ENCODE measurements at places on chromosomes 2 and 18.

GRCh38 chr2:20198001-20198400 is 26.9 kb downstream of the SDC1 start:
- DNase-seq = peak; percentile 51

GRCh38 chr2:12167525-12168317 is 421.3 kb downstream of the LPIN1 start:
- no peak for DNase-seq

- no peak for DNase-seq
Observed at GRCh38 chr18:50727721-50728471, 91.9 kb downstream of the MRO start.

- DNase-seq = no peak
Observed at GRCh38 chr18:50679056-50679455, 119.2 kb downstream of the MAPK4 start.

- DNase-seq = no peak
Observed at GRCh38 chr2:177612659-177613058, 220.1 kb downstream of the AGPS start.

DNA sequence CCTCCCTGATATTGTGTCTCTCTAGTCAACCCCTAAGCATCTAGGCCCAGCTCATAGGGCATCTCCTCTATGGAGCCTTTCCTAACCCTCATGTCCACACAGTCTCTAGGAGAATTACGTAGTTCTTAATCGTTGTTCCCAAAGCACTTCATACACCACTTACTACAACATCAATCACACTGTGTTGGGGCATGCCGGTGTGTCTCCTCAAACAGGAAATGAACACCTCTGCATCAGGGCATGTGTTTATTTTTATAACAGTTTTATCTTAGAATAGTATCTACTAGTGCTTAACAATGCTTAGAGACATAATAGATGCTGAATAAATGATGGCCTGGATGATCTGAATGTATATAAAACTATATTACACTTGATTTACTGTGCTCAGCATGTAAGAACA is 19.7 kb downstream of the CYP1B1 start:
- no peak for DNase-seq

DNA sequence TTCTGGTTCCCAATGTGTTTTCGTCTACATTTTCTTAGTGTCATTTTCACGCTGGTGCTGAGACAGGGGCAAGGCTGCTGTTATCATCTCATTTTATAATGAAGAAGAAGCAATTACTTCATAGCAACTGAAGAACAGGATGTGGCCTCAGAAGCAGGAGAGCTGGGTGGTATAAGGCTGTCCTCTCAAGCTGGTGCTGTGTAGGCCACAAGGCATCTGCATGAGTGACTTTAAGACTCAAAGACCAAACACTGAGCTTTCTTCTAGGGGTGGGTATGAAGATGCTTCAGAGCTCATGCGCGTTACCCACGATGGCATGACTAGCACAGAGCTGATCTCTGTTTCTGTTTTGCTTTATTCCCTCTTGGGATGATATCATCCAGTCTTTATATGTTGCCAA is 7.3 kb downstream of the IL36G start:
- DNase-seq = no peak

GRCh38 chr2:119190321-119191111 is 32.0 kb upstream of the C1QL2 start:
- no peak for DNase-seq

GRCh38 chr2:29323961-29324360 is 208.7 kb downstream of the CLIP4 start:
- DNase-seq = no peak

GRCh38 chr2:23926290-23926749 is 603 bp downstream of the ATAD2B start:
- DNase-seq = peak; percentile 82

DNA sequence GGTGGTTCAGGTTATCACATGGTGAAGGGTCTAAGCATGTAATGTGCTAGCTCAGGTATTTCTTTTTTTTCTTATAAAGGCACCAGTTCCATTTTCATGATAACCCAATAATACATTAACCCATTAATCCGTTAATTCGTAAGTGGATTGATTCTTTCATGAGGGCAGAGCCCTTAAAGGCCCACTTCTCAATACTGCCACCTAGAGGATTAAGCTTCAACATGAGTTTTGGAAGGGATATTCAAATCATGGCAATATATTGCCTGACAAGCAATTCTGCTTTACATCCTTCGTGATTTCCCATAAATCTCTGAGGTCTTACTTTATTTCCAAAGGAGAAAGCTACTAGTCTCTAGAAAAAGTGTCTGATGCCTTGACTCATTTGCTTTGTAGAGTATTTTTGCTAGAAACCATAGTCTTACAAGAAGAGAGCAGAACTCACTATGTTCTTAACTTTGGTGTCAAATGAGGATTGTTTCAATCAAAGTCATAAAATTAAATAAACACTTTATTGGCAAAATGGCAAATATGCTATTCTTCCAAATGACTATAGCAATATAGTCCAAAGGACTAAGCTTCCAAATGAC is 271.3 kb downstream of the KCNS3 start:
- DNase-seq = no peak

- no peak for DNase-seq
Observed at GRCh38 chr2:219748671-219749570, 121.5 kb downstream of the SLC4A3 start.

DNA sequence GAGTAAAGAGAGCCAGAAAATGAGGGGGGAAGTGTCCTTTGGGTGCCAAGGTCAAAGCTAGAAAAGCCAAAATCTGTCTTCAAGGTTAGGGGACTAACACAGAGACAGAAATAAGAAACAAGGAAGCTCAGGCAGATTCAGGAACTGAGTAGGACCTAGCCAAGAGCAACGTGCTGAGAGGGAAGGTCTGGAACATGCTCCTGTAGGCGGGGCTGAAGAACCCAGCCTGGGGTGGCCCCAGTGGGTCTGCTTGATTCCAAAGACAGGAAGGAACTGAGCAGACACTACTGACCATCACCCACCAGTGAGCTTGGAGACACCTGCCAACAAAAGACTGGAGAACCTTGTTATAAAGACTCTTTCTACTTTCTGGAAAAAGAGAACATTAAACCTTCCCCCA is 105.1 kb downstream of the SP3 start:
- no peak for DNase-seq

DNA sequence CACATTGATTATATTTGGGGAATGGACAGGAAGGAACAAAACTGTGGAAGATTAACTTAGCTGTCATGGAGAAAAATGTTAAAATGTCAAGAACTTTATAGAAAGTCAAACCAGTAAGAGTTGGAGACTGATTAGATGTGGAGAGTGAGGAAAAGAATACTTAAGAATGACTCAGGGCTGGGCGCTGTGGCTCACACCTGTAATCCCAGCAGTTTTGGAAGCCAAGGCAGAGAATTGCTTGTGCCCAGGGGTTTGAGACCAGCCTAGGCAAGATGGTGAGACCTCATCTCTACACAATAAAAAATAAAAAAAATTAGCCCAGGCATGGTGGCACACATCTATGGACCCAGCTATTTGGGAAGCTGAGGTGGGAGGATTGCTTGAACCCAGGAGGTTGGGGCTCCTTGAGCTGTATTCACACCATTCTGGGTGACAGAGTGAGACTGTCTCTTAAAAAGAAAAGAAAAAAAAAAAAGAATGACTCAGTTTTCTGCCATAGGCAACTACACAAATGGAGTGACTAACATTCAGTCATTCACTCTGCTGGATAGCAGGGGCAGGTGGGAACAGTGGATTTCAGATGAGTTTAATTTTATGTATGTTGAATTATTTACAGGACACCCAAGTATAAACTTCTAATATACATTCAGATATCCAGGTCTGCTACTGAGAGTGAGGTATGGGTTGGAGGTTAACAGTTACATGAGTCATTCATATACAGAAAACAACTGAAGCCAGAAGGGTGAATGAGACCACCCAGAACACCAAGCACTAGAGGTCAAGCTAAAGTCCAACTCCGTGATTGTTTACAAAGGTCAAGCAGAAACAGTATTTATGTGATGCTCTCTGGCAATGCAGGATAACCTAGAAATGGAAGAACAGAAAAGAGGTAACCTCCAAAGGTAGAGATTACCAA is 33.9 kb downstream of the ORC2 start:
- DNase-seq = no peak

GRCh38 chr18:25853691-25854433 is 236.6 kb downstream of the SS18 start:
- no peak for DNase-seq

DNA sequence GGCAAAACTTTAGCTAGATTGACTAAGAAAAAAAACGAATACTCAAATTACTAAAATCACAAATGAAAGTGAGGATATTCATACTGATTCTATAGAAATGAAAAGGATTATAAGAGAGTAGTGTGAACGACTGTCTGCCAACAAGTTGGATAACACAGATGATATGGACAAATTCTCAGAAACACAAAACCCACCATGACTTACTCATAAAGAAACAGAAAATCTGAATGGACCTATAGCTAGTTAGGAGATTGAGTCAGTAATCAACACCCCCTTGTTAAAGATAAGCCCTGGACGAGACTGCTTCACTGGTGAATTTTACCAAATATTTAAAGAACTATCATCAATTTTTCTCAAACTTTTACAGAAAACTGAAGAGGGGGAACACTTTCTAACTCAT is 108.8 kb upstream of the TMEM200C start:
- no peak for DNase-seq

DNA sequence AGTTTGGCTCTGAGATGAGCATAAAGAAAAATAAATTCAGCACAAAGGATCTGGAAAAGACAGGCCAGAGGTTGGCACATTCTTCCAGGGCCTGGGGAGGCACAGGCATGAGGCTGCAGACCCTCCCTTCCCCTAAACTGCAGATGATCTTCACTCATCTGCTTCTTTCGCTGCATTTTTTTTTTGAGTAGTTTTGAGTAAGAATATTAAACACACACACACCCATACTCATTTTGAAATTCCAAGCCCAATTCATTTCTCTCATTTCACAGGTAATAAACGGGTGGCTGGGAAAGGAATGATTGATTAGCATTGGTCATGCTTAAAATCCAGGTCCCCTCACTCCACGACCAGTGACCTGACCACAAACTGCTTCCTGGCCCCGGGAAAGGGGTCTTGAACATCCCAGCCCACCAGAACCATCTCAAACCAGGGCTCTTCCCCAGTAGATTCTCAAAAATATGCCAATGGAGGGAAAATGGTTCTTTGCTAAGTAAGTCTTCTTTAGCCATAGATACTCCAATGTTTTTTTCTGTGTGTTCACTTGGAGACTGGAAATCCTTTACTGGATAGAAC is 219.6 kb downstream of the ANAPC1 start:
- DNase-seq = no peak

DNA sequence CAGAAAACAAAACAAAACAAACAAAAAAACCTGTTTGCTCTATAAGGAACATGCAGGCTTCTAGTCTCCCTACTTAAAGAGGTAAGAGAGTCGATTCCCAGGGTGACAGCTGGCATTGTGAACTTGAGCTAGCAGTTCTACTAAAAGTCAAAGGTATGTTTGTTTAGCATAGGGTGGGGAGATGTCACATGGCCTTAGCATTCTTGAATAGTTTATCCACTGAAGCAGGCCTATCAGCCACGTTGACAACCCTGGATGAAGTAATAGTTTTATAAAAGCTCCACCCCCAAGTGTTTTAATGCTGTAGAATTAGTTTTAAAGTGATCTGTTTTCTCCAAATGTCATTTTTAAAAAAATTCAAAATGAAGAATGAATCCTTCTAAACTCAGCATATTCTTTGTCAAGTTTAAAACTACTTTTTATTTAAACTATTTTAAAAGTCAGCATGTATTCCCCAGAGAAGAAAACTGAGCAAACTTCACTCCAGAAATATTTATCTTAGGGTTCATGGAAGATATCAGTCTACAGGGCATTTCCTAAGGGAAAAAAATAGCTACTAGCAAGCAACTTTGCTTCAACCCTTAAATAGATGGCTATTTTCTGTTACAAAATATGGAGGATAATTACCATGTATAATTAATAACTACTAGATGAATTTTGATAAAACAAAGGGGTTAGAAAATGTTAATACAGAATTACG is 1.7 kb downstream of the MYOM1 start:
- no peak for DNase-seq

DNA sequence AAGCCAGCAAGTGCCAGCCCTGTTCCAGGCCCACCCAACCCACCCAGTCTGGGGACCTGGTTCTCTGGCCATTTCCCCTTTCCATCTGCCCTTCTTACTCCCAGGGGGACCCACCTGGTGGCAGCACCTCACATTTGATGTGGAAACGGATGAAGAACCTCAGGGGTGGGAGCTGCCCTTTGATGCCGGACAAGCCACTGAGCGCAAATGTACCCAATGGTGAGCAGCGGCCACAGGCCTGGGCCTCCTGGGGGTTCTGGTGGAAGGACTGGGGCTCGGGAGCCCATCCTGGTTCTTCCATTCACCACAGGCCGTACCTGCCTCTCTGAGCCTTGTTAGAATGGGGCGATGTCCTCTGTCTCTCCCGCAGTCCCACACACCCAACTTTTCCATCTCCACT is 84.7 kb downstream of the EPAS1 start:
- DNase-seq = no peak

DNA sequence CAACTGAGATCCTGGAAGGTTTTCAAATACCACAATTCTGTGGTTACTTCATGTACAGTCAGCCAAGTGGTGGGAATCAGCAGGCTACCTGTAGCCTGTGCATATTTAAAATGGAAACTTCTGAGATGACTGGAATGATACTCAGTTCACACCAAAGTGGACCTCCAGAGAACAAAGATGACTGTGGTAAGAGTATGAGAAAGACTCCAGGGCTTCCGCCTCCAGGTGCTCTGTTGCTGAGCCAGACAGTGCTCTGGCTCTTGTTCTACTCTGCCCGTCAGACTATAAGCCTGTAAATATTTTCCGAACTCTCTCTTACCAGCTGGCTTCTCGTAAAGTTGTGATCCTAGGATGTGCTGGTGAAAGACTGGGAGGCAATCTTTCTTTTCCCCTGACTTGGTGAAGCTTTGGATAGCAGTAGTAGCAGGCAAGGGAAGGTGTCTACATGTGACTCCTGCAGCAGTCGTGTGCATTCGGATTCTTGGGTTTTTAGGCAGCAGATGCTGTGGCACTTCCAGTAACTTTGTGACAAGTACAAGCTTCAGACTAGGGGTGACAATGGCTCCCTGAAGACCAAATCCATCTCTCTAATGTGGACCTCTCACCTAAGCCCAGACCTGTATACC is 23.1 kb downstream of the ST3GAL5 start:
- DNase-seq = no peak

GRCh38 chr18:61556862-61557261 is 223.6 kb downstream of the CDH20 start:
- no peak for DNase-seq

GRCh38 chr2:64035072-64035942 is 16.1 kb upstream of the VPS54 start:
- no peak for DNase-seq

DNA sequence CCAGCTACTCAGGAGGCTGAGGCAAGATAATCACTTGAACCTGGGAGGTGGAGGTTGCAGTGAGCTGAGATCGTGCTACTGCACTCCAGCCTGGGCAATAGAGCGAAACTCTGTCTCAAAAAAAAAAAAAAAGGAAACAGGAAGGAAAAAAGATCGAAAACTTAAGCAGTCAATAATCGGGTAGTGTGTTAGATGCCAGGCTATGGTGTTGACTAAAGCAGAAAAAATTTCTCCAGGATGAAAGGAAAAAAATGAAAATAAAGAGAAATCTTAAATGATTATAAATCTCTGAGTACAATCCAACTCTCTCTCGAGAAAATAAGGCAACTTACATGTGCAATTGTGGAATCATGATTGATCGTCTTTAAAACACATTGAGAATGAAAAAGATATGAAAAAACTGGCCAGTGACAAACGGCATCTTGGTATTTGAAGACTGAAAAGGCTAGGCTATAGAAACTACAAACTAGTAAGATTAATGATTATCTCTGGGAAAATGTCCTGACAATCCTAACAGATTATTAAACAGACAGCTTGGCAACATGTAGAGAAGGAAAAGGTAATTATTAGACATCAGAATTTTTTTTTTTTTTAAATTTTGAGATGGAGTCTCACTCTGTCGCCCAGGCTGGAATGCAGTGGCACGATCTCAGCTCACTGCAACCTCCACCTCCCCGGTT is 16.3 kb upstream of the EPHA4 start:
- no peak for DNase-seq

All from Right ventricle myocardium inferior (tissue), 1 donor.